Gastroesophageal sphincter (tissue), 4 donors: ENCODE measurements at places on chromosomes 3 and 15. TPM values are rescaled to one million over a fixed set of nuclear protein-coding genes. Genes with fewer than 3 reads are reported as not detected.

The FAM107A gene
- total RNA-seq = 75.3 TPM

The LDHAL6B gene
- total RNA-seq = not detected

The ARPP21 gene
- total RNA-seq = 1.1 TPM

The ATP13A5 gene
- total RNA-seq = not detected

The CACNA1D gene
- total RNA-seq = 5.7 TPM

The AADACL2 gene
- total RNA-seq = not detected

The SERPINI1 gene
- total RNA-seq = 1.9 TPM

The GABRA5 gene
- total RNA-seq = 57.8 TPM

The GNAT1 gene
- total RNA-seq = not detected

The SOX14 gene
- not detected for total RNA-seq

The IL5RA gene
- total RNA-seq = 0.15 TPM

The ZCWPW2 gene
- total RNA-seq = 1.1 TPM

The MYO5C gene
- 10.2 TPM for total RNA-seq

The SLCO2A1 gene
- 11.8 TPM for total RNA-seq

The TMCO5A gene
- total RNA-seq = not detected

The ERICH6 gene
- total RNA-seq = not detected

The MCF2L2 gene
- 2.2 TPM for total RNA-seq

The ZNF106 gene
- total RNA-seq = 592 TPM

The OGG1 gene
- 33.8 TPM for total RNA-seq

The SEMA6D gene
- 12.7 TPM for total RNA-seq

The ATOSA gene
- total RNA-seq = 80.5 TPM

The STXBP5L gene
- total RNA-seq = 0.31 TPM
